ENCODE measurements at places on chromosomes 6 and 20. TPM values are rescaled to one million over a fixed set of nuclear protein-coding genes. Genes with fewer than 3 reads are reported as not detected.

Gene COL11A2
- total RNA-seq, result 1.2 TPM

Gene CLPSL1
- total RNA-seq, result not detected

Gene DEFB124
- not detected for total RNA-seq

Gene CCR6
- not detected for total RNA-seq

Gene PROKR2
- total RNA-seq, result not detected

Gene NCOA3
- 13.5 TPM for total RNA-seq

Gene TRIM15
- total RNA-seq, result not detected

Measured in bronchus fibroblast of lung (primary cell).